ENCODE measurements at places on chromosomes 12 and 14.

- DNase-seq, result no peak
Measured at GRCh38 chr14:100256339-100256895, 17.5 kb downstream of the YY1 start.

DNA sequence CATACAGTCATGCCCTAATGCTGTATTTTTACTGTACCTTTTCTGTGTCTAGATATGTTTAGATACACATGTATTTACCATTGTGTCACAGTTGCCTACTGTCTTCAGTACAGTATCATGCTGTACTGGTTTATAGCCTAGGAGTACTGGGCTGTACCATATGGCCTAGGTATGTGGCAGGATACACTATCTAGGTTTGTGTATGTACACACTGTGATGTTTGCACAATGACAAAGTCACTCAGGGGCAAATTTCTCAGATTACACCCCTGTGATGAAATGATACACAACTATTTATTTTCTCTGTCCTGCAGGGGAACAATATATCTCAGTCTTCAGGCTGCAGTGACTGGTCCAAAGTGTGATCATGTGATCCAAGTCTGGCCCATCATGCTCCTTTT lies 1076.1 kb downstream of the VRK1 start:
- DNase-seq, result no peak

- no peak for DNase-seq
Measured at GRCh38 chr12:56339158-56339422, 406 bp downstream of the IL23A start.

- DNase-seq, result no peak
Measured at GRCh38 chr14:21825149-21825743, 151.6 kb upstream of the OR4E1 start.

DNA sequence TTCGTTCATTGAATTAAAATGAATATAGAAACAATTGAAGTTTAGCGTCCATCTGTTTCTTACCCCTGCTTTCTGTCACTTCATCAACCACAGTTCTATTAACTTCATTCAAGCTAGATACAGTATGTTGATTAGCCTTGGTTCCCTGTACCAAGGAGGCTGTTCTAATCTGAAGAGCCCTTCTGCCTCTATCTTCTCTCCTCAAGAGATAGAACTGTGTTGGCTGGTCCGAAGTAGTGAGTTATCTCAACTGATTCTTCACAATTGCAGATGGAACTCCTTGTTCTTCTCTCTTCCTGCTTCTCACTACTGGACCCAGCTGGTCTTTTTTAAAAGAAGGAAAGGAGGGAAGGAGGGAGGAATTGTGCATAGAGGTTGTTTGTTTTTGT lies 82.1 kb upstream of the TRAF3 start:
- no peak for DNase-seq

DNA sequence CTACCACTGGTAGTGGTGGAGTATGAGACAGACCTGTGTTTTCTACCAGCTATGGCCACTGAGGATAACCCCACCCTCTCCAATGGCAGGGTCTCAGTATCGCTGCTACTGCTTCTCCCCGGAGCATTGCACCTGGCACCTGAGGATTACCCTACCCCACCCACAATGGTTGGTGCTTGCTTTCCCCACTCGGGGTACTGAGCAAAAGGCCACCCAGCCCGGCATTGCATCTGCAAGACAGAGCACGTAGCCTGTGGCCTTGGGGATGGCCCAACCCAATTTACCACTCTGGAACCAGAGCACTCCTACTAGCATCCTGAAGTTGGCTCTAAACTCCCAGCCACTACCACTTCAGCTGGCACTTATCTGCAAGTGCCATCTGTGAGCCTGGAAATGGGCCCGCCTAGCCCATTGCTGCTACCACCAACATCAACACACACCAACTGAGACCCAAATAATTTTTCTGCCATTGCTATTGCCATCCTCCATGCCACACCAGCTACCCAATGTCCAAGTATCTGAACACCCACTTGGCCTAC lies 145.7 kb downstream of the CNTN1 start:
- no peak for DNase-seq

DNA sequence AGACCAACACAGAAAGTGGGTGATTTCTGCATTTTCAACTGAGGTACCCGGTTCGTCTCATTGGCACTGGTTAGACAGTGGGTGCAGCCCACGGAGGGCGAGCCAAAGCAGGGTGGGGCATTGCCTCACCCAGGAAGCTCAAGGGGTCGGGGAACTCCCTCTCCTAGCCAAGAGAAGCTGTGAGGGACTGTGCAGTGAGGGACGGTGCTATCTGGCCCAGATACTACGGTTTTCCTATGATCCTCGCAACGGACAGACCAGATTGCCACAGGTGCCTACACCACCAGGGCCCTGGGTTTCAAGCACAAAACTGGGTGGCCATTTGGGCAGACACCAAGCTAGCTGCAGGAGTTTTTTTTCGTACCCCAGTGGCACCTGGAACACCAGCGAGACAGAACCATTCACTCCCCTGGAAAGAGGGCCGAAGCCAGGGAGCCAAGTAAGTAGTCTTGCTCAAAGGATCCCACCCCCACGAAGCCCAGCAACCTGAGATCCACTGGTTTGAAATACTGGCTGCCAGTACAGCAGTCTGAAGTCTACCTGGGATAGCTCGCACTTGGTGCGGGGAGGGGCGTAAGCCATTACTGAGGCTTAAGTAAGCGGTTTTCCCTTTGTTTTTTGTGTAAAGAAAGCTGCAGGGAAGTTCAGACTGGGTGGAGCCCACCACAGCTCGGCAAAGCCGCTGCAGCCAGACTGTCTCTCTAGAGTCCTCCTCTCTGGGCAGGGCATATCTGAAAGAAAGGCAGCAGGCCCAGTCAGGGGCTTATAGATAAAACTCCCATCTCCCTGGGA lies 25.5 kb upstream of the NAA30 start:
- DNase-seq, result no peak

- DNase-seq, result no peak
Measured at GRCh38 chr12:45184147-45184963, 31.5 kb upstream of the ANO6 start.

- DNase-seq, result no peak
Measured at GRCh38 chr12:18981732-18982131, 147.8 kb upstream of the PLEKHA5 start.

- DNase-seq, result peak; percentile 93
Measured at GRCh38 chr12:76878899-76879709, at the start of gene CSRP2. Gene CSRP2, minus strand, starts transcription at chr12:76879019. Its CDS starts 12,759 bp downstream, at chr12:76866260.

DNA sequence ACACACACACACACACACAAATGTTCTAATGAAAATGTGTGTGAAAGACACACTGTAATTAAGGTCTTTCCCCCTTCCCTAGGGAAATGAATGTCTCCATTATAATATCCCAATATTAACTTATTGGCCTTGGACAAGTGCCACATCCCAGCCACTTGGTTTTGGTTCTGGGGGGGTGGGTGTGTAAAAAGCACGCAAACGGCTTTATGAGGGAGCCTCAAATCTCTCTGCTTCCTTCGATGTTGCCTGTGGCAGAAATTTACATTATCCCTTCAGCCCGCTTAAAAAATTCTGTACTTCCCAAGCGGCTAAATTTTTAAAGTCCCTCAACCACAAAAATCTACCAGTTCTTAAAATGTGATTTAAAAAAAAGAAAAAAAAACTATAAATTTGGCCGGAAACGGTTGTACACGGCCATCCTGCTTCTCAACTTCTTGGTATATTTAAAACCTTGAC lies 432 bp downstream of the C14orf93 start:
- DNase-seq, result no peak

DNA sequence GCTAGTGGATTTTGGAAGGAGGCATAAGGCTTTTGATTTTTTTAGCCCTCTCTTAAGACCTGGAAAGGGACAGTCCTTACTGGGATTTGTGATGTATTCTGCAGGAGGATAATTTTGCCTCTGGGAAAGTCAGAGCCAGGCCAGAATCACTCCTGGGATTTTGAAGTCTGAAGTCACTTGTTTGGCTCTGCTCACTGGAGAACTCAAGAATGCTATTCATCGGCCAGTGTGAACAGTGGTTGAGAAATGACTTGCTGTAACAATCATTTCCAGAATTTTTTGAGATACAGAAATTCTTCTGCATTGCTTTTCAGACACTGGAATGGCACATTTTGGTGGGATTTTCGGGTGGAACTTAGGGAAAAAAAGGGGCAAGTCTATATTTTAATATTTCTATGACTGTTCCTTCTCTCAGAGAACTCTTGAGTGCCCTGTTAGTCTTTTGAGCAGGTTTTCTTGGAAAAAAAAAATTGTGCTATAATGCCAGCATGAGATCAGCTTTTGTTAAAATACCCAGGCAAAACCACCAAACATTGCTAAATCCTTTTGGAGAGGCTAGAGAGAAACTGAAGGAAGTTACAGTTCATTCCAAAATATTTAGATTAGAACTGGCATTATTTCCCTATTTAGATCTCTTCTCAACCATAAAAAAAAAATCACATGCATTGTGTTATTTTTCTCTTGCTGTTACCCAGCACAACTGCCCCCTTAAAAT lies 26.1 kb upstream of the BHLHE41 start:
- DNase-seq, result no peak

GRCh38 chr14:102333390-102333789 lies 13.8 kb downstream of the ZNF839 start:
- no peak for DNase-seq

- DNase-seq, result no peak
Measured at GRCh38 chr12:56212361-56212760, 9.4 kb downstream of the RNF41 start.

- DNase-seq, result no peak
Measured at GRCh38 chr14:54025661-54026060, 69.0 kb upstream of the BMP4 start.

- DNase-seq, result no peak
Measured at GRCh38 chr14:101134161-101134631, 230.7 kb upstream of the RTL1 start.

DNA sequence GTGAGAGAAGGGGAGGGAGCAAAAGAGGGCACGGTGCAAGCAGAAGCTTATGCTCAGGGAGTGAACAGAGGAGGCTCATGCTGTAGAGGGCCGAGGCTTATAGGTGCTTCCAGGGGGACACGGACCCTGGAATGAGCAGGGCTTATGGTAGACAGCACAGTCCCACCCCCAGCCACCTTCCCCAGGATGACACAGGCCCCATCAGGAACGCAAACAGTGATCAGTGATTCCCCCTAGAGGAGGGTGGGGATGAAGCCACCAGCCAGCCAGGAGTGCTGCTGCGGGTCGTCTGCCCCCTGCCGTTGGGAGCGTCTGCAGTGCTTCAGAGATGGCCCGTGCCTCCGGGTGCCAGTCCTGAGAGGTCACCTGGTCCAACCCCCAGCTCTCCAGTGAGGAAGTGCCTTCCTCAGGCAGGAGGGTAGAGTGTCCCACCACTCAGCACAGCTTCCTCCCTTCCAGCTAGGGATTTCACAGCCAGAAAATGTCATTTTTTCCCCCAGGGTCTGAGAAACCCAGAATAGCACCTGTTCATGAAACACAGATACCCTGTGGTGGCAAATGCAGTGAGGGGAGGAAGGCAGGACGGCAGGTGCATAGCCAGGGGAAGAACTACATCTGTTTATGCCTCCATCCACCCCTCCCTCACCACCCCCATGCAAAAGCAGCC lies 60.7 kb downstream of the SLC6A12 start:
- DNase-seq, result no peak

DNA sequence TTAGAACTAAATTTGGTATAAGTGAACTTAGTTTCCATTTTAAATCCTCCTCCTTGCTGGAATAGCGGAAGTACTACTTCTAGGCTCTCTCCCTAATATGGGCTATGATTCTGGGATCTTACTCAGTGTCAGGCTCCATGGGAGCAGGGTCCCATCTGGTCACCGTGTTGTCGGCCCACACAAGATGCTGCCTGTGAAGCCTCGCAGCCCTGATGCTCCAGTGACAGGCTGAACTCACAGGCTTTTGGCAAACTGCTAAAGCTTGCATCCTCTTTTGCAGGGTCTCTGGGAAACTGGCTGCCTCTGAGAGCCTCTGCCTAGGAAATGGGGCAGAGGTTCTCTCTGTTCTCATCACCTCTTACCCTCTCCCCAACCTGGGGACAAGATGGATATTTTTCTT lies 88.4 kb downstream of the RPAP3 start:
- no peak for DNase-seq

DNA sequence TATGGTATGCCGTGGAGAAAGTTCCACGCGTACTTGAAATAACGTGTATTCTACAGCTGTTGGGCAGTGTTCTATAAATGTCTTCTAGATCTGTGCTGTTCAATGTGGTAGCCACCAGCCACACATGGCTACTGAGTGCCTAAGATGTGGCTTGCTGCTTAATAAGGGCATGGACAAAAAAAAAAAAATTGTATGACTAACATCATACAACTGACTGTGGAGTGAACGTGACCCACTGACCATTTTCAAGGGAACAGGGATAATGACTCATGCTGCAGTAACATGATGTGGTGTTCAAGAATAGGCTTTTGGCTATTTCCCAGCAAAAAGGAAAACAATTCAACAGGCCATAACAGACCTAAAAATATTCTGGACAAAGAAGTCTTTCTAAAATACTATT lies 13.0 kb downstream of the ATG14 start:
- DNase-seq, result no peak

GRCh38 chr12:31216479-31216878 lies 109.5 kb downstream of the SINHCAF start:
- no peak for DNase-seq

DNA sequence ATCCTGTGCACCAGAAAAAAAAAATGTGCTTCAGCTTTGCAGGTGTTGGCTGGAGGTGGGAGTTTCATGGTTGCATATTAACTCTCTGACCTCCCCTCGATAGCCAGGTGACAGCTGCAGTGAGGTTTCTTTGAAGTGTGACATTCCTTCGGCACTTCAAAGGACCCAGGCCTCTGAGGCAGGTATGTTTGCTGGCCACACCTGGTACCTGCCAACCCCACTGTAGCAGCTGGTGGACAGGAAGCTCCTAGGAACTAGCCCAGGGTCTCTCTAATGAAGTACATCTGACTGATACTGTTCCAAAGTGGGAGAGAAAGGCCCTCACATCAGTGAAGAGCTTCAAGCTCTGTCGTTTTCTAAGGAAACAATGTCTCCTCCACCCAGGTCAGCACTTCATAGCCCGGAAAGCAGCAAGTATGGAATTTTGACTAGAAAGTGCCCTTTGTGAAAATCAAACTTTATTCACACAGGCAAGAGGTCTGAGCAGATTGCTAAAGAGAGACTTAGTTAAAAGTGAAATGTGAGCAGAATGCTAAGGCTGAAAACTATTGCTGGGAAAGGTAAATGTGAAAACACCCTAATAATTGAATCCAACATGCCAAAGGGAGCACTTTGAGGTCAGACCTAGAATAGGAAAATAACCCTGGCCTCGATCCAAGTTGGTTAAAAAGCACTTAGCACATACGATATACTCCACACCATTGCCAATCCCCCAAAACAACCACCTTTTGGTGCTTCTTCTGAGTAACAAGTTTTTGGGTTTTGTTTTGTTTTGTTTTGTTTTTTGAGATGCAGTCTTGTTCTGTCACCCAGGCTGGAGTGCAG lies 71.3 kb downstream of the PHLDA1 start:
- no peak for DNase-seq

- no peak for DNase-seq
Measured at GRCh38 chr12:57080855-57081254, 2.3 kb upstream of the NEMP1 start.

GRCh38 chr12:67460388-67460787 lies 188.2 kb upstream of the DYRK2 start:
- no peak for DNase-seq

GRCh38 chr12:22042976-22043669 lies 2.9 kb upstream of the CMAS start:
- DNase-seq, result no peak

GRCh38 chr14:103848175-103849077 lies 1.1 kb upstream of the PPP1R13B start:
- DNase-seq, result no peak
